Cortex of kidney (tissue), 1 donor: ENCODE measurements at places on chromosomes 5 and 9.

- DNase-seq: no peak
These were observed 44.9 kb downstream of the SHB start for GRCh38 chr9:38024036-38024681.

- no peak for DNase-seq
These were observed 108.6 kb upstream of the TBC1D2 start for GRCh38 chr9:98364086-98364485.

DNA sequence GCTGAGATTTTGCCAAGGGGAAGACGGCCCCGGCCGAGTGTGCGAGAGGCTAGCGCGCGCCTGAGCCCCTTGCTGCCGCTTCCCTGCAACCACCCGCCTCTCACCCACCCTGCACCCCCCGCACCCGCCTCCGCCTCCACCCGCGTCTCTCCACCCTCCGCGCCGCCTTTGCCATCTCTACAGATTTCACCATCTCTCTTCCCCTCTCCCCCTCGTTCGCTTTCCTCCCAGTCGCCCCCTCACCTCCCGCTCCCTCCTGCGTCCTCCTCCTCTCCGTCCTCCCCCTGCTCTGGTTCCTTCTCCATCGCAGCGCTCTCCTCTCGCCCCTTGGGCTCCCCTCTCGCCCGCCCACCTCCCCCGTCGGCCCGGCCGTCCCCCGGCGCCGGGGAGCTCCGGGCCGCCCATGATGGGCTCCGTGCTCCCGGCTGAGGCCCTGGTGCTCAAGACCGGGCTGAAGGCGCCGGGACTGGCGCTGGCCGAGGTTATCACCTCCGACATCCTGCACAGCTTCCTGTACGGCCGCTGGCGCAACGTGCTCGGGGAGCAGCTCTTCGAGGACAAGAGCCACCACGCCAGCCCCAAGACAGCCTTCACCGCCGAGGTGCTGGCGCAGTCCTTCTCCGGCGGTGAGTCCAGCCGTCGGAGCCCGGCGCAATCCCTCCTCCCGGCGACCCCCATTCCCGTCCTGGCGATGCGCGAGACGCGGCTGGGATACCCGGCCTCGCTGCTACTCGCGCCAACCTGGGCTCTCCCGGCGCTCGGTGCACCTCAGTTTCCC lies at the start of gene PRDM12:
PRDM12 (plus strand) TSS at position 344 of the 778 bp plus-strand sequence; CDS start at position 404, 60 bp downstream.
- DNase-seq: no peak

GRCh38 chr9:93303806-93304573 lies 120.1 kb downstream of the WNK2 start:
- DNase-seq: no peak

- DNase-seq: no peak
These were observed 3.5 kb upstream of the ZNF366 start for GRCh38 chr5:72510610-72511181.

GRCh38 chr9:115913696-115914095 lies 239.9 kb upstream of the PAPPA start:
- DNase-seq: no peak

GRCh38 chr9:124264823-124265233 lies 7.1 kb downstream of the NEK6 start:
- DNase-seq: no peak

GRCh38 chr5:131634666-131634995 lies 398 bp downstream of the RAPGEF6 start:
- no peak for DNase-seq

DNA sequence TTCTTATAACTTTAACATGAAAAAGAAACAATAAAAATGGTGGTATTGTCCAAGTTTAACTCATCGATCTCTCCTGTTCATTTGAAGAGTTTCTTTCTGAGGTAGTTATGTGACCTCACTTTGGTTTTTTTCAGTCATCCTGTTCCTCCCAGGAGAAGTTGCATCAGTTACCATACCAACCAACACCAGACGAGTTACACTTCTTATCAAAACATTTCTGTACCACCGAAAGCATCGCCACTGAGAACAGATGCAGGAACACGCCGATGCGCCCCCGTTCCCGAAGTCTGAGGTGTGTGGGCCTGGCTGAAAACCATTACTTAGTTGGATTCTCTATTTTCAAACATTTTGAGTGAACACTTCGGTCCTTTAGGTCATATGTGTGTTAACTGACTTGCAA lies 96.3 kb downstream of the CD180 start:
- no peak for DNase-seq

DNA sequence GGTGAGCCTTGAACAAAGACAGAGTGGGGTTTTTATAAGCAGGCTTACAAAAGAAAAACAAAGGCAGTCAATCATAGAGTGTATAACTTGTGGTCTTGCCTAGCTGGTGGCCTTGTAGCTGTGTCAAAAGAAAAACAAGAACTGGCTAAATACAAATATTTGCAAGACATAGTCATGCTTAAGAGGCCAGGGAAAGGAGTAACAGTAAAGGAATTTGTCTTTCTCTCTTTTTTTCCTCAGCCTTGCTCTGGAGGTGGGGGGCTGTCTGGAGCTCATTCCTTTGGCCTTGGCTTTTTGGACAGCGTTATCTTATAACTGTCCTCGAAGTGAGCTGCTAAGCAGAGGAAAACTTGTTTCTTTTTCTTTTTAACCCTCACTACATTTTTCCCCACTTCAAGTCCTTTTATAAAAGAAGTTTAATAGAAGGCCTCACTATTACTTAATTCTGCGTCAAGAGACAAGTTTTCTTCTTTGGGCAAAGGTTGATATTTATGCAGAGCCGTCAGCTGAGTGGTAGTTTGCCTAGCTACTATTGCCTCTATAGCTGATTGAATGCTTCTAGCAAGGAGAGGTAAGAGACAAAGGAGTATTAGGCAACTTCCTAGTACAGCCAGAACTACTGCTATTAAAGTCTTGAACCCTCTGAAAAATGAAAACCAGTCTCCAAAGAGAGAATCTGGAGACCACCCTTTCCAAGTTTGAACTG lies 14.3 kb downstream of the CEL start:
- no peak for DNase-seq

DNA sequence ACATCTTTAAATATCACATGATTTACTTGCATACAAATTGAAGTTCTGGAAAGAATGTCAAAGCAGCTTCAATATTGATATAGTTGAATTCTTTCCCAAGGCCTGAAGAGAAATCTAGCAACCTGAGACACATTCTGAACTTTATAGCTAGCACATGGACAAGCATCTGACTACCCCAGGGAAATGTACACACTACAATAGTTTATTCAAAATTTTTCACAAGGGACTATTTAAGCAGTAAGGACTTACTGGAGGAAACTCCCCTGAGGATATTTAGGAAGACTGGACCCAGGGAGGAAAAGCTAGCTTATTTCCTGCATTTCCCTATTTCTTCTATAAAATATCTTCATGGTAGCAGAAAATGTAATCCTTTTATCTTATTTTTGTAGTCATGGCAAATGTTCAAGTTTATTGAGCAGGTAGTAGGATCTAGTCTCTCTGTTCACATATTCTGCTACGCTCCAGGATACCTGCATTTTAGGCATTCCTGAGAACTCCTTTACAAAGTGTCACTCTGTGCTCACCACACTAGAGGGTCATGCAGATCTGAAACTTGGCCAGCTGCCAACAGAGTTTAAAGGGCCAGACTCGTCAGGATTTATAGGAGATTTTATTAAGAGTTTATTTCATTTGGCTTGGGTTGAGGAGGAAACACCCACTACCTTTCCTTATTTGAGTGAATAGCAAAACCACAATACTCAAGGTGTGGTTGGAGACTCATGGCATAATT lies 348.4 kb upstream of the FTMT start:
- DNase-seq: no peak
